Neuronal stem cell (in vitro differentiated cells): ENCODE measurements at places on chromosomes 2 and 18.
A peak's percentile ranks its signal among the peaks of the same experiment; 100 is the strongest.

- DNase-seq = no peak
Measured at GRCh38 chr2:170843656-170844055, 27.0 kb downstream of the GAD1 start.

DNA sequence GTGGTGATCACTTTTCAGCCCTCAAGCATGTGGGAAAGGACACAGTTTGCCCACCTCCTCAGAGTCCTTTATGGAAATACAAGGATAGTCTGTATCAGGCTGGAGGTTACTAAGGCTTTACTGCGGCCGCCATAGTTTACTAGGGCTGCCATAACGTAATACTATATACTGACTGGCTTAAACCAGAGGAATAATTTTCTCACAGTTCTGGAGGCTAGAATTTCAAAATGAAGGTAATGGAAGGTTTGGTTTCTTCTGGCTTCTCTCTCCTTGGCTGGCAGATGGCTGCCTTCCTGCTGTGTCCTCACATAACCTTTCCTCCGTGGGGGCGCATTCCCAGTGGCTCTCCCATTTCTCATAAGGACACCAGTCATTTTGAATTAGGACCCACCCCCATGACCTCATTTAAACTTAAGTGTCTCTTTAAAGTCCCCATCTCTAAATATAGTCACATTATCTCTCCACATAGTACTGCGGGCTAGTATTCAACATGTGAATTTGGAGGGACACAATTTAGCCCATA lies 12.5 kb upstream of the ATIC start:
- no peak for DNase-seq

DNA sequence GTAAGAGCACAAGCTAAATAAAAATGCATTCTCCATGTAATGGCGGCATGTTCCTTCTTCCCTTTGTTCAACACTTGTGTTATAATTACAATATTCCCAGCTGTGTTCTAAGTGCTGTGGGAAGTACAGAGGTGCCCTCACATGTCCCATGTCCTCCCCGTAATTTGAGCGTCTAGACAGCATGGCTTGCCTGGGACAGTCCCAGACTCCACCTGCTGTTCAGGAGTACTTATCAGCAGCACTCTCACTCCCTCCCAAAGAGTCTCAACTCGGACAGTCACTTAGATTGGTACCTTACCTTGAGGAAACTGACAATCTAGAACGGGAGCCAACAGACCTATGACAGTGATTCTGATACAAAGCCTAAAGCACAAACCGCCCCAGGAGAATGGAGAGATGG lies 370.5 kb downstream of the EIPR1 start:
- no peak for DNase-seq

- DNase-seq = no peak
Measured at GRCh38 chr2:168712053-168712452, 90.4 kb upstream of the NOSTRIN start.

GRCh38 chr18:61503688-61504087 lies 170.5 kb downstream of the CDH20 start:
- DNase-seq = no peak

DNA sequence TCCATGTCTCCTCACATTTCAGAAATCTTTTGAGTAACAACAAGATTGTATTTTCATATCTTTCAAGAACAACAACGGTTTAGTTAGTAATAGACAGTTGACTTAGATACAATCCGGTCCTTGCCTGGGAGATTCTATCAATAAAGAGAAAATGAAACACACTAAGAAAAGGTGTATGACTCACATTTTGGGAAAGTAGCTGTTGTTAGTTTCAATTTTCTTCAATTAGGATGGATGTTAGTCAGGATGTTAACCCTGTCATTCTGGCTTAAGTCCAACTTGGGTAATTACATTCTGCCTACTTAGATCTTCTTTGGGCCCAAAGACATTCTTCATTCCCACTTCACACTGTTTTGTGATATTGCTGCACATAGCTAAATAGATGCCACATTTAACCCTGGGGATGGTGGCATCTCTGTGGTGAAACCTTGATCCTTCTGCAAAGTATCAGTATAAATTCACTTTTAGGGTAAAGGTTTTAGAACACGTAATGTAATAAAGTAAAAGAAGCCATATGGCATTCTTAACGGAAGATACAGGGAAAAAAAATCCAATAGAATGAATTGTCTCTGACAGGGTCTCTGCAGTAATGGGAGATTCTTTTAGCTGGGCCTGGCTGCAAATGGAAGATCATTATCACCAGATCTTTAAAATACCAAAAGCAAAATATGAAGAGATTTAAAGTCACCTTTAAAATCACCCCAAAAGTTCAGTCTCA lies 365.5 kb downstream of the FIGN start:
- DNase-seq = no peak

- no peak for DNase-seq
Measured at GRCh38 chr2:143730155-143730952, 601.1 kb downstream of the ARHGAP15 start.

GRCh38 chr2:204150721-204151120 lies 214.2 kb downstream of the ICOS start:
- no peak for DNase-seq

- DNase-seq = no peak
Measured at GRCh38 chr2:69744456-69744855, 2.5 kb downstream of the ANXA4 start.

GRCh38 chr2:40093021-40093675 lies 314.1 kb upstream of the THUMPD2 start:
- peak; percentile 29 for DNase-seq

- DNase-seq = no peak
Measured at GRCh38 chr2:237820421-237820820, 21.8 kb downstream of the RBM44 start.

GRCh38 chr2:113370478-113371091 lies 66.9 kb upstream of the ZNG1B start:
- peak; percentile 42 for DNase-seq

- DNase-seq = no peak
Measured at GRCh38 chr2:159199761-159200465, 86.6 kb downstream of the WDSUB1 start.

GRCh38 chr18:159037-159652 lies 788 bp downstream of the USP14 start:
- no peak for DNase-seq

DNA sequence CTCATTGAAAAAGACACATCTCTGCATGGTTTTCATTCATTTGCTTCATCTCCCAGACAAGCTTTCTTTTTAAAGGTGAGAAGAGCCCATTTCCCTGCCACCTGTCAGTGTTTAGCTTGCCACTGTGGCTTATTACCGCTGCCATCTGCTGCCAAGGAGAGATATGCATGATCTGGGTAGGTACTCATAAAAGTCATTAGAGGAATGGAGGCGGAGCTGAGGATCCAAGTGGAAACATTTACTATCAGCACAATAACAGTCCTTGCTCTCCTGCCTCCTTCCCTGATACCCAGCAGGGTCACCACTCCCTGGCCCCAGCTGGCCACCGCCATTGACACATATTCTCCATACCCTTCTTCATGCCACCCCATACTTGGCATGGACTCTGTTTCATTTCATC lies 390.4 kb downstream of the TSN start:
- no peak for DNase-seq

- DNase-seq = no peak
Measured at GRCh38 chr2:126950504-126950903, 51.8 kb downstream of the TEX51 start.

DNA sequence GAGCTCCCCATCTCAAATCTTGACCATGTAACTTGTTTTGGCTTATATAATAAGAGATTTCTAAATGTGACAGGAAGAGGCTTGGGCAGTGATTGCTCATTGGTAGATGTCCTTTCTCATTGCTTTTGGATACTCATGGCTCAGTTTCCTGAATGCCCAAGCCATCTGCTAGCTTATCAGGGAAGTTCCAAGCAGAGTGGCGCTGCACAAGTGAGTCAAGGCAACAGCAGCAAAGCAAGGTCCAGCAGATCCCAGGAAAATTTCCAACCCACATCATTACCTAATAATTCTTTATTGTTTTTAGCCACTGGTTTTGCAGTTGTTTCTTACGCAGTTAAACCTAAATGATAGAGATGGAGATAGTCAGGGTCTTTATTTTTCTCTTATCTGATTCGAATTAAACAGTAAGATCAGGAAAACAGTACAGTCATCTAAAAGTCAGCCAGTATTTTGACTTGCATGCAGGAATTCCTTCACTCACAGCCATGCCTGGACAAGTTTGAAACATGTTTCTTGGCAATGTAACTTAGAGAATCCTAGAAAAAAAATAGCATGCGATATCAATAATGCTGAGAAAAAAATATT lies 349.7 kb upstream of the TMEFF2 start:
- DNase-seq = no peak

DNA sequence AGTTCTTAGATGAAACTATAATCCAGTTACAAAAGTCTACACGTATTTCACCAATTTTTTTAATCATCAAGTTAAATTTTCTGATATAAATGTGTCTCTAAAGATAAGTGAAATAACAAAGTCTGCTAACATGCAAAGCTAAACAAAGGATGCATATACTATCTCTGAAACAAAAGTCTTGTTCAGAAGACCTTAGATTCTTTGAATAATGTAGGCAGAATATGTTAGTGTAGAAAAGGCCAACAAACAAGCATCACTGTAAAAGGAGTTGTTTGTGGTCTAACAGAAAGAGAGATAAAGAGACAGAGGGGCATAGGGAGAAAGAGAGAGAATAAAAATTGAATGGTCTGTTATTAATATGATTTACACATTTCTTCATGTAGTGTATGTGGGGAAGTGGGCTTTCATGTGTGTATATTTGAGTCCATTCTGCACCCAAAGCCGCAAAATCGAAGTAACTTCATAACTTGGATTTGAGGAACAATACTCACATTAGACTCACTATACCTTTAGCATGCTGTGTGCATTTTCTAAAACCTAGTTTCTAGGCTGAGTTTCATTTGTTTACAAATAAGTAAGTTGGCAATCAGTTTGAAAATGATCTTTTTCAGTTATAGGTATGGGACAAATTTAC lies 734.8 kb upstream of the REG3G start:
- no peak for DNase-seq

GRCh38 chr2:79817288-79817687 lies 304.4 kb downstream of the CTNNA2 start:
- DNase-seq = no peak

GRCh38 chr2:193228276-193228675 lies 1033.5 kb upstream of the TMEFF2 start:
- DNase-seq = no peak

- DNase-seq = no peak
Measured at GRCh38 chr18:57812126-57812477, 9.0 kb upstream of the ATP8B1 start.

DNA sequence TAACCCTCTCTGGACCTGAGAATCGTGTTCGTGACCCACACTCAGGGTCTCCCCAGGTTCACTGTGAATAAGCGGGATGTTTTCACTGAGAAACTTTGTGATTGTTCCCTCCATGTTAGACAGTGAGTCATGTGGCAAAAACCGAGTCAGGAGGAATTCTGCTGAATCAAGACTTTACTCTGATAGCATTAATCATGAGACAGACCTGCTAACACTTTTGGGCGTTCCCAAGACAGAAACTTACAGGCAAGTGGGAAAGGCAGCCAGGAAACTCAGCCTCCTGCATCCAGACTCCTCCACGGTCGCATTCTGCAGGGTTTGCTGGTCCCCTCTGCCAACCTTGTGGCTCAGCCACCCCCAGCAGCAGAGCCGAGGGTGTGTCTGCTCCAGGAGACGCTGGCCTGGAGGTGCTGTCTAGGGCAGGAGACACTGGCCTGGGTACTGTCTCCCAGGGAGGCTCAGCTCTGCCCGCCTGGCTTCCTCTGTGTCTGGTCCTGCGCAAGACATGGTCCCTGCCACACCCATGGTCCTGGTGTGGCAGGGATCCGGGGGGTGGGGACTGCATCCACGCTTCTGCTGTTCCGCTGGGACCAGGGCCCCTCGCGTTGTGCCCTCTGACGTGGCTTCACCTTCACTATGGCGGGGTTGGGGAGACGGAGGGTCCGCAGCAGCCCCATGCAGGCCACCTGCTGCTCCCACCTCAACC lies 177.4 kb downstream of the TWIST2 start:
- no peak for DNase-seq

DNA sequence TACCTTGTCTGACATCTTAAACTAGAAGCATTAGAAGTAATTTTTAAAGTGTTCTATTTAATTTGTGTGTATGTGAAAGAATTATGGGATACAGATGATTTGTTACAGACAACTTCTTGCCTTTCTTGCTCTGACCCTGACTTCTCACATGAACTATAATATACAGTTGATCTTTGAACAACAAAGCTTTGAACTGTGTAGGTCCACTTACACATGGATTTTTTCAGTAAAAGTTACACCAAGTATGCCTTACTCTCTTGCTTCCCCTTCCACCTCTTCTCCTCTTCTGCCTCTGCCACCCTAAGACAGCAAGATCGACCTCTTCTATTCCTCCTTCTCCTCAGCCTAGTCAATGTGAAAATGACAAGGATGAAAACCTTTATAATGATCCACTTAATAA lies 42.2 kb downstream of the SLC40A1 start:
- no peak for DNase-seq

GRCh38 chr2:141103216-141103615 lies 1027.6 kb downstream of the LRP1B start:
- DNase-seq = no peak

DNA sequence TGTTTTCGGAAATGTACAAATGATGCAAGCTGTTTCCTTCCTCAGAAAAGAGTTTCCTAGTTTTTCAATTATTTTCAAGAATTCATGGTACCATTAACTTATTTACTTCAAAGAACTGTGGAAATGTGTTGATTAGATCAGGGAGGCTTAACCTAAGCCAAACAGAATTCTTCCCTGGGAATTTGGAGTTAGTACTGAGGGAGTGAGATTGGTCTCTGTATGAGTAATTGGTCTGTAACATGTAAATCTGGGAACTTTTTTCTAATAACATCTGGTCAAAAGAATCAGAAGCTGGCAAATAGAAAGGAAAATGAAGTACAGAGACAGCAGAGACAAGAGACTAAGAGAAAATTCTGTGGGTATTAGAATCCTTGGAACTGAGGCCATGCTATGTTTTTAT lies 145.8 kb downstream of the BABAM2 start:
- no peak for DNase-seq

DNA sequence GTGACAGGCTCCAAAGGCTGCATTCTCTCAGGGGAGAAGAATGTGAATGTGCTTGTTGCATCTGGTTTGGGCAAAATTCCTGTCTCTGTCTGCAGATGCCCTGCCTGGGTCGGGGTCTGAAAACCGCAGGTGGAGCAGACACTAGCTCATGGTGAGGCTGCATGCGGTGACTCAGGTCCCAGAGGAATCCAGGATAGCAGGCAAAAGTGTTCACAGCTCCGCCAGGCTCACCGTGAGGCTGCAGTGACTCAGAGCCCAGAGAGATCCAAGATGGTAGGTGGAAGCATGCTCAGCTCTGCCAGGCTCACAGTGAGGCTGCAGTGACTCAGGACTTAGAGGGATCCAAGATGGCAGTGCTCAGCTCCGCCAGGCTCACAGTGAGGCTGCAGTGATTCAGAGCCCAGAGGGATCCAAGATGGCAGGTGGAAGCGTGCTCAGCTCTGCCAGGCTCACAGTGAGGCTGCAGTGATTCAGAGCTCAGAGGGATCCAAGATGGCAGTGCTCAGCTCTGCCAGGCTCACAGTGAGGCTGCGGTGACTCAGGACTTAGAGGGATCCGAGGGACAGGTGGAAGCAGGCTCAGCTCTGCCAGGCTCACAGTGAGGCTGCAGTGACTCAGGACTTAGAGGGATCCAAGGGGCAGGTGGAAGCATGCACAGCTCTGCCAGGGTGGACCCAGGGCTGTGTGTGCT lies 200.5 kb downstream of the ACKR3 start:
- DNase-seq = no peak
